ENCODE measurements at places on chromosomes 5 and 9.

- no peak for DNase-seq
These were observed 74.5 kb upstream of the PANK3 start for GRCh38 chr5:168653626-168654025.

DNA sequence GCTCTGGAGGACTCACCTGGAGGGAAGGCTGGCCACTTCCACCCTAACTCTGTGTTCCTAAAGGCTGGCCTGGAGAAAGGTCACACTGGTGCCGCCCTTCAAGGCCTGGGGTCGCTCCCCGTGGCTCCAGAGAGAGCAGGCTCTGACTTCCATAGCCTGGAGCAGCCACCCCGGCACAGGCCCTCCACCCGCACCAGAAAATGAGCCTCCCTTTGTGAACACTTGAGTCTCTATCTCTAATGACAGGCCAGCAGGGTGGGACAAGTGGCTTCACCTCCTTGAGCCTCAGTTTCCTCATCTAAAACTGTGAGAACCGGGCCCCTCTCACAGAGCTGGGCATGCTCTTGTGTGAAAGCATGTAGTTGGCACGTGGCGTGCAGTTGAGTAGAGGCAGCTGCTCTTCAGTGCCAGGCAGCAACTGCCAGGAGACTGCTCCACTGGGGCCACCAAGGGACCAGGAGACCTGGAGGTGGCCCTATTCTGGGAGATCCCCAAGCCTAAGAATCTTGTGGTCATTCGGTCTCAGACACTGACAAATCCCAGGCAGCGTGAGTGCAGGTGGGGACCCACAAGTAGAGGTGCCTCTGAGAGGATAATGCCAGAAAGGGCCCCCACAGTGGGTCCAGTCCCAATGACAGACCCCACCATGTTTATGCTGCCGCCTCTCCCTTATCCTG is 56.7 kb upstream of the GARNL3 start:
- DNase-seq, result no peak

- DNase-seq, result no peak
These were observed 276.9 kb downstream of the EFNA5 start for GRCh38 chr5:107393851-107394250.

DNA sequence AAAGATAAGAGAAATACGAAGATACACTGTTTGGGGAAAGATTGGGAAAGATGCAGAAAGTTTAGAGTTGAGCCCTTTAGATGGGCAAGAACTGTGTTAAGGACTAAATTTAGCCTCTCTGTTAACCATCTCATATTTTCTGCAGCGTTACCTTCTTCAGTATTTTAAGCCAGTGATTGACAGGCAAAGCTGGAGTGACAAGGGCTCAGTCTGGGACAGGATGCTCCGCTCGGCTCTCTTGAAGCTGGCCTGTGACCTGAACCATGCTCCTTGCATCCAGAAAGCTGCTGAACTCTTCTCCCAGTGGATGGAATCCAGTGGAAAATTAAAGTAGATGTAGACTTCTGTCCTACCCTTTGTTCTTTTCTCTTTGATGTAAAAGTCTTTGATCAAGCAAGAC is 26.4 kb upstream of the LNPEP start:
- no peak for DNase-seq

- DNase-seq, result no peak
These were observed 63.4 kb upstream of the HMHB1 start for GRCh38 chr5:143748516-143748915.

DNA sequence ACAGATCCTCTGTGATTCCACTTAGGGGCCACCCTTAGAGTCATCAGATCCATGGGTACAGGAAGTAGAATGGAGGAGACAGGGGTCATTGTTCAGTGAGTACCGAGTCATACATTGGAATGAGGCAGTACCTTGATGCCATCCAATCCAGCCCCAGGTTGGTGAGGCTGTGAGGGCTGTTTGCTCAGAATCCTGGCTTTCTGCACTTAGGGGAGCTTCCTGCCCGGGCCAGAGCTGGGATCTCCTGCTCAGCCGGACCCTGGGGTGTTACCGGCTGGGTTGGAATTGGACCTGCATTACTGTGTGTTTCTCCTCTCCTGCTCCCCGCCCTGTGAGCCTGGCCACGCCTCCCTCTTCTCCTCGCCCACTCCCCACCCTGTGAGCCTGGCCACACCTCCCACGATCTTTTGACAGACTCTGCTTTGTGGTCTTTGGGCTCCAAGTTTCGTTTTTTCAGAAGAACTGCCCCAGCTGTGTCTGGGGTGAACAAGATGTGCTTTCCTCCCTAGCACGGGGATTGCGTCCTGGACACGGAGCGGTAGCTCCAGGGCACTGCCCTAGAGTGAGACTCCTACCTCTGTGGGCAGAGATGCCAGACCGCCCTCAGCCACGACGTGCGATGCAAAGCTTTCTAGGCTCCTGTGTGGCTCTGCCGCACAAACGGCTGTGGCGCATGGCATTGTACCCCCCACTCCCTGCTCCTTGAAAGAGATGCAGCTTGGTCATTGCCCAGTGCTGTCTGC is 15.4 kb downstream of the TRAF2 start:
- DNase-seq, result no peak

DNA sequence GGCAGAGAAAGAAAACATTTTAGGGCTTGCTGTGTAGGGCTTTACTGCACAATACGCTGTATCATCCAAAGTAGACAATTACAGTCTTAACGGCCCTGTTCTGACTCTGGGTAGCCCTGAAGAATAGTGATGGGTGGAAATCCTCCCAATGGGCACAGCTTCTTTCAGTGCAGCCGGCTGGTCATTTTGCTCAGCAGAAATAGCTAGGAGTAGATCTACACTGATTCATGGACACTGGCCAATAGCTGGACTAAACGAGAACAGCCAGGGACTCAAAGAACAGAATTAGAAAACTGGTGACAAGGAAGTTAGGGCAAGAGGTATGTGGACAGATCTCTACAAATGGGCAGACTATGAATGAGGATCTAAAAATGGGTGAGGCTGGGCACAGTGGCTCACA is 69.3 kb downstream of the IARS1 start:
- DNase-seq, result no peak

GRCh38 chr9:90698871-90699440 is 56.3 kb upstream of the DIRAS2 start:
- DNase-seq, result no peak

DNA sequence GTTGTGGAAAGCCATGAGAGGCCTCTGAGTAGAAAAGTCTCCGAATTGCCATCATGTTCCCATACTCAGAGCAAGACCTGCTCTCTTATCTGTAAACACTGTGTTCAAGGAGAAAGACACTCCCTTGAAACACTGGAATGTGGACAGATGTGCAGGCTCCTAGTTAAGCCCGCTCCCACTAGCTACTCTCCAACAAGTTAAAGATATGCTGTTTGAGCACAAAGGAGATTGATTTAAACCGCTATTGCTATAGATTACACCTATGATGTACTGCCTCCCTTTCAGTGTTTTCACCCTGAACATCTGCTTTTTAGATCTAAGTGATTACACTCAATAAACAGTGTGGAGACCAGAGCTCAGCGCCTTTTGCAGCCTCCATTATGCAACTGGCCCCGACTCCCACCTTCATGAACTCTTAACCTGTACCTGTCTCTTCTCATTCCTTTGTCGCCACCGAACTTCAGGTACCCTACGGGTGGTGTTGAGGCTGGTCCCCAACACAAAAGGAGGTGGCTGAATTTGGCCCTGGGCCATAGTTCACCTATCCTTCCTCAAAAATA is 47.5 kb downstream of the TMEM245 start:
- DNase-seq, result no peak

- no peak for DNase-seq
These were observed 3.0 kb upstream of the HNRNPAB start for GRCh38 chr5:178201221-178201926.

Measured in astrocyte of the cerebellum (primary cell).